Heart left ventricle (tissue), 16 donors: ENCODE measurements at places on chromosomes 6 and 20. TPM values are rescaled to one million over a fixed set of nuclear protein-coding genes. Genes with fewer than 3 reads are reported as not detected.

GRCh38 chr6:155212106-155212505 is 51.7 kb upstream of the CLDN20 start:
- DNase-seq, result no peak

The VEGFA gene
- polyA plus RNA-seq, result 139 TPM

- DNase-seq, result no peak
Measured at GRCh38 chr6:85348643-85349042, 101.2 kb upstream of the NT5E start.

The DTNBP1 gene
- 7.2 TPM for polyA plus RNA-seq

The TRIM15 gene
- polyA plus RNA-seq, result not detected

- peak; percentile 89 for DNase-seq
Measured at GRCh38 chr6:57172136-57173055, at the start of gene BAG2. BAG2 (plus strand) TSS chr6:57172326; CDS start chr6:57172698, 372 bp downstream.

- no peak for DNase-seq
Measured at GRCh38 chr20:21303872-21304586, 898 bp downstream of the XRN2 start.

- DNase-seq, result no peak
Measured at GRCh38 chr20:555976-556385, 12.4 kb upstream of the CSNK2A1 start.

The AGER gene
- polyA plus RNA-seq, result 1.4 TPM

GRCh38 chr6:148898376-148899014 is 151.7 kb downstream of the UST start:
- DNase-seq, result no peak

The SUN5 gene
- polyA plus RNA-seq, result not detected

DNA sequence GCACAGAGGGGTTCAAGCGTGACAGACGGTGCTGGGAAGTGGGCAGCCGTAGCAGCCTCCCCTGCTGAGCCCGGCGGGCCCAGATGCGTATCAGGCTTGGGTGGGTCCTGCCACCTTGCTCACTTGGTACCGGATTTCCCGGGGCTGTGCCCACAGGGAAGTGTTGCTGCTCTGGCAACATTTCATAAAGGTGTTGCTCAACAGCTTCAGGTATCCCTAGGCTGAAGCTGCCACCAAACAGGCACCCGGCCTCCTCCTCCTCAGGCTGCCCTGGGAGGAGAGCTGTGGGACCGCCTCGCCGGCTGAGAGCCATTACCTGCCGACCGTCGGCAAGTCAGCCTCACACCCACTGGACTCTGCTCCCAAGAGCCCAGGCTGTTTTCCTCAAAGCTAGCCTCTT is 11.5 kb downstream of the PSMG4 start:
- DNase-seq, result no peak

DNA sequence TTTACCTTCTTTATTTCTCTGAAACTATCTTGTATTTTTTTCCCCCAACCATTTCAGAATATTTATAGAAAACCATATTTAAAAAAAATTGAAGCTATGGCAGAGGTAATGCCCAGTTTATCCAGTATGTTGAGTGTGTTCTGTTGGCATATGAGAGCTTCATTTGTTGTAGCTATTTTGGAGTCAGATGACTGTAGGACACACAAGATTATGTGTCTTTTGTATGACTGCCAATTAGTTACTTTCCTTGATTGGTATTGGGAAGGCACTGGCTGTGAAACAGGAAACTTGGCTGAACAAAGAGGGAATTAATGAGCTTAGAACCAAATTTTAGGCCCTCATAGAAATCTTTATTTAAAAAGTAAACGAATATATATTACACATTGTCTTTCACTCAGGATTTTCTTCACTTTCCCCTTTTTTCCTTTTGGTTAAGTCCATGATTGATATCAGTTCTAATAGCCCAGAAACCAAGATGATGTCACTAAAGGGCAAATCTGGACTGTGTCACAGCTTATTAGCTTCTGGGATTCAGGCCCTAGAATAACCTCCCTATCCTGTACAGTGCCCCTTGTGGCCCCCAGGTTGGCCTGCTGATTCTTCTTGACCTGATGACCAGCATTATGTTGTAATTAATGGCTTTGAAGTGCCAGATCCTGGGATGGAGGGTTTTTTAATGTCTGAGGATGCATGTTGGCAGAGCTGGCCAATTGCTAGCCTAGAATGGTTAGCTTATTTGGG is 10.1 kb downstream of the CDC5L start:
- no peak for DNase-seq

- DNase-seq, result no peak
Measured at GRCh38 chr20:19968466-19969073, 48.6 kb upstream of the NAA20 start.

The ABHD12 gene
- polyA plus RNA-seq, result 25.0 TPM

The NMBR gene
- polyA plus RNA-seq, result not detected

The IPCEF1 gene
- 0.11 TPM for polyA plus RNA-seq

DNA sequence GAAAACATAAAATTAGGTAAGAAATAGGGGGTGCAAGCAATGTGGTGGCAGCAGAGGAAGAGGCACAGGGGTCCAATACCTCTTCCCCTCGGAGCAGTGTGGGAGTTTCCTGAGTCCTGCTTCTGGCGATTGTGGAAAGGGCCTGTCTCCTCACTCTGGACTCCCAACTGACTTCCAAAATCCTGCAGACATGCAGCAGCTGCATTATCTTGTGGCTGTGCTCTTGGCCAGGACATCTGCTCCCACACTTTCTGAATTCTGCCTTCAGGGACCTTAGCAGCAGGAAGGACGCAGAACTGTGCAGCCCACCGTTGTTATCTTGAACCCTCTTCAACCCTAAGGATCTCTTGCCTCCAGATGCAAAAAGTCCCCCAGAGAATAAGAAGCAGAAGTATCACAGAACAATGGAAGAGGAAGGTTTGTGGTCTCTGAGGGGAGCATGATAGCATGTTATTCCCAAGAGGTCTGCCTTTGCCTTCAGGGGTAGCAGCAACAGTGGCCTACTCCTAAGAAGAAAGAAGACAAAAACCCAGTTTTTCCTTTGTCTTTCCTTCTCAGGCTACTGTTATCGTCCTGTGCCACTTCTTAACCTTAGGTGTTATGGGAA is 102.5 kb upstream of the EMILIN3 start:
- peak; percentile 51 for DNase-seq

The B4GALT5 gene
- polyA plus RNA-seq, result 29.3 TPM

DNA sequence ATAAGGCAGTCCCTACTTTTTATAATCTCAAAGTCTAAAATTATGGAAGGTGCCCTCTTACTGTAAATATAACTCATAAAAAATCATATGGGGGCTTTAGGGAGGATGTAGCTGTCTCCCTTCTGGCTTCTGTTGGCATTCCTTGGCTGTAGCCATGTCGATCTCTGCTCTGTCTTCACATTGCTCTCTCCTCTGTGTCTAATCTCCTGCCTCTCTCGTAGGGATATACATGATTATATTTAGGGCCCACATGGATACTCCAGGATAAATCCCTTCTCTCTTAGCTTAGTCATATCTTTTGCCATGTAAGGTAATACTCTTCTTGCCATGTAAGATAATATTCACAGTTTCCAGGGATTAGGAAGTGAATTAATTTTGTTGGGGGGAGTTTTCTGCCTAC is 28.6 kb downstream of the CDS2 start:
- DNase-seq, result no peak

DNA sequence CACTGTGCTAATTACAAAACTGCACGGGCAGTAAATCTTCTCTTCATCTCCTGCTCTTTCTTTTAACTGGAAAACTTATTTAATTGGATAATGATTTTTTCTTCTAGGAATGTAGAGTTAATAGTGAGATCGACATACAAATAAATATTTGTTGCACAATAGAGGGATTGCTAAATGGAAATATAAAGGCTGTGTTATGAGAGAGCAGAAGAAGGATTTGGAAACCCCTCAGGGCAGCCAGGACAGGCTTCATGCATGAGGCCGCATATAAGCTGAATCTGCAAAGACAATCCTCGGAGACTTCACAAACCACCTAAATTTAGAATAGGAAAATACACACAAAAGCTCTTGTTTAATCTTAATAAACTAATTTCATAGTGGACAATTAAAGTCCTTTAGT is 2.9 kb upstream of the TAAR1 start:
- DNase-seq, result no peak

- DNase-seq, result no peak
Measured at GRCh38 chr6:20866935-20867703, 332.9 kb downstream of the CDKAL1 start.

DNA sequence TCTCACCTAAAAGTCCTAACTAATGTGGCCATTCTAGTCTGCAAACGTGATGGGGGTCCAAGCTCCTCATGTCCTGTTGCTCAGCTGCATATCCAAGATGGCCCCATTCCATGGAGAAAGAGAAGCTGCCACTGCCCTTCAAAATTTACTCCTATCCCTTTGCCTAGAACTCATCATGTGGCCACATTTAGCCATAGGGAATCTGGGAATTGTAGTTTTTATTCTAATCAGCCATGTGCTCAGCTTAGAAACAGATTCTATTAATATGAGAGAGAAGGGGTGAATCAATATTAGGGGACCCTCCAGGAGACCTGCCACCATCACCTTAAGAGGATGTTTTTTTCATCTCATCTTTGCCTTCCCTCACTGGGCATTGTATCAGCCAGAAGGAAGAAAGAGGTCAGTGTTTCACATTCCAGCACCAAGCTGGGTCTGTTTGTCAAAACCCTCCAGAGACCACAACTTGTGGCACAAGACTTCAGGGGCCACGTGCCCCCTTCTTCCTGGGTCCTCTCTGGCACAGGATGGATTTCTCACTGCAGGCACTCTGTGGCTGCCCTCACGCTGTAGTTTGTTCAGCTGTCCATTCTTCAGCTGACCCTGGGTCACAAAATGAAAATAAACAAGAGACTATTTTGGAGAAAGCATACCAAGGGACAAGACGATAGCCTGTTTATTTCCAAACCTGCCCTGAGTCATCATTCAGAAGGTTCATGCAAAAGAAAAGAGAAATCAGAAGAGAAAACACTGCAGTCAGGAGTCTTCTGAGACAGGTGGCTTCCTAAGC is 172.0 kb downstream of the EYA2 start:
- DNase-seq, result no peak

The BANF2 gene
- polyA plus RNA-seq, result not detected

- no peak for DNase-seq
Measured at GRCh38 chr6:10310330-10310653, 104.6 kb downstream of the TFAP2A start.

GRCh38 chr6:1615151-1615852 is 5.6 kb downstream of the FOXC1 start:
- DNase-seq, result no peak

- DNase-seq, result peak; percentile 77
Measured at GRCh38 chr6:150683320-150683719, 83.6 kb downstream of the PLEKHG1 start.

The BTN2A1 gene
- polyA plus RNA-seq, result 6.6 TPM

GRCh38 chr6:38164671-38165108 is 345.2 kb downstream of the ZFAND3 start:
- no peak for DNase-seq

The NOX3 gene
- not detected for polyA plus RNA-seq

The EYA4 gene
- 3.6 TPM for polyA plus RNA-seq

The RAB44 gene
- 0.04 TPM for polyA plus RNA-seq

GRCh38 chr6:154502553-154502952 is 7.9 kb downstream of the CNKSR3 start:
- no peak for DNase-seq

The SLC4A11 gene
- polyA plus RNA-seq, result 0.08 TPM

The CRISP3 gene
- polyA plus RNA-seq, result not detected

The ZNF334 gene
- polyA plus RNA-seq, result 0.95 TPM

The SUMO4 gene
- 0.50 TPM for polyA plus RNA-seq

The MYBL2 gene
- 0.08 TPM for polyA plus RNA-seq

GRCh38 chr6:9131201-9131600 is 695.9 kb upstream of the SLC35B3 start:
- DNase-seq, result no peak

GRCh38 chr6:1606780-1607515 is 2.8 kb upstream of the FOXC1 start:
- DNase-seq, result no peak

DNA sequence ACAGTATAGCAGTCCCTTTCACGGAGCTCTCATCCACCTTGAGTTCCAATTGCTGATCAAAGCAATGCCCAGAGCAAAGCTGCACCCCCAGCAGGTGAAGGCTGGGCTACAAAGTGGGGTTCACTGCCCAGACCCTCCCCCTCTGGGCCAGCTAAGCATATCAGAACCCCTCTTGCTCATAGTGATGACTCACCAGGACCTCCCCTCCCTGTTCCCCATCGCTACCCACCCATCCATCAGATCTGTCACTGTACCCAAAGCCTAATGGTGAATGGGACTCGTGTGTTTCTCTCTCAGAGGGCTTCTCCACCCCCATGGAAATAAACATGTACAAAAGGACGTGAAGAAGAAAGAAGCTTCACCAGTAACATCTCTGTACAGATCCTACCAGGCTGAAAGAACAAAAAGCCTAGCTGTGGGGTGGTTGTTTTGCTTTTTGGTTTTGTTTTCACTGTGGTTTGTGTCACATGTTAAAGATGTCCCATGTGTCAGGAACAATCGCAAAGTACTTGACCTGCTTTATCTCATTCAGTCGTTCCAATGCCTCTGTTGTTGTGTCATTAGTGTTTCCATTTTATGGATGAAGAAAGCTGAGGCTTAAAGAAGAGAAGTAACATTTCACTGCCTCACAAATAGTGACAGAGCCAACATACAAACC is 518.5 kb downstream of the CD83 start:
- DNase-seq, result no peak

The PLN gene
- 974 TPM for polyA plus RNA-seq

DNA sequence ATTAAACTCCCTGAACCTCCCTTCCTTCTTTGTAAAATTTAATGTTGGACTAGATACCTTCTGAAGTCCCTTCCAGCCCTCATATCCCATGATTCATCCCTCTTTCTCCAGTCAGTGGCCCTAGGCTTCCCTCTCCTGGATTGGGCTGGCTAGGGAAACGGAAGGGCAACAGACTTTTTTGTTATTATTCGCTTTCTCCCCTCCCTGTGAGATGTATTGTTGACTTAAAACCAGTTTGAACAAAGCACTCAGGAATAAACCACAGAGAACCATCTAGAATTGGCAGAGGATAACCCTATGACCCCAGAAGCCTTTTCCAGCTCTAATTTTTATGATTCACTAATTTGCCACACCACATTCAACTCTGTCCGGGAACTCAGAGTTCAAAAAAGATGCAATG is 239.7 kb upstream of the SUPT3H start:
- DNase-seq, result no peak

The THBS2 gene
- polyA plus RNA-seq, result 1.9 TPM

DNA sequence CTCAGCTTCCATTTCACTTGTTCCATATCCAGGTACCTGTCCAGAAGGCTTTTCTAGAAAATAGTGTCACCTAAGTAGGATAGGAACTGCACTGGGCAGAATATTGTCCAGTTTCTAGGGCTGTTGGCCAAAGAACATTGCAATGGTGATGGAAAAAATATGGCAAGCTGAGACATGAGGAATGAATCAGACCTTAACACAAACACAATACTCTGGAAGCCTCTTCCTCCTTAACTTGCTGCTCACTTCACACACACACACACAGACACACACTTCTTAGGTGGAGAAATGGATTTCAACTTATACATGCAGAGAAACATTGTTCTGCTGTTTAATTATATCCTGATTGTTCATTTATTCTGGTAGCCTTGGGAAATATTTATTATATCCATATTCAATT is 203.0 kb upstream of the RGS17 start:
- DNase-seq, result no peak

GRCh38 chr6:42688281-42688680 is 34.1 kb downstream of the PRPH2 start:
- no peak for DNase-seq

The SEL1L2 gene
- polyA plus RNA-seq, result 10.5 TPM

The VARS1 gene
- 21.9 TPM for polyA plus RNA-seq

The BMP5 gene
- polyA plus RNA-seq, result 4.1 TPM

The MMP24 gene
- polyA plus RNA-seq, result 0.19 TPM
